ENCODE measurements at places on chromosomes 2 and 18.

- no peak for DNase-seq
Observed at GRCh38 chr2:138323382-138324067, 178.0 kb upstream of the SPOPL start.

DNA sequence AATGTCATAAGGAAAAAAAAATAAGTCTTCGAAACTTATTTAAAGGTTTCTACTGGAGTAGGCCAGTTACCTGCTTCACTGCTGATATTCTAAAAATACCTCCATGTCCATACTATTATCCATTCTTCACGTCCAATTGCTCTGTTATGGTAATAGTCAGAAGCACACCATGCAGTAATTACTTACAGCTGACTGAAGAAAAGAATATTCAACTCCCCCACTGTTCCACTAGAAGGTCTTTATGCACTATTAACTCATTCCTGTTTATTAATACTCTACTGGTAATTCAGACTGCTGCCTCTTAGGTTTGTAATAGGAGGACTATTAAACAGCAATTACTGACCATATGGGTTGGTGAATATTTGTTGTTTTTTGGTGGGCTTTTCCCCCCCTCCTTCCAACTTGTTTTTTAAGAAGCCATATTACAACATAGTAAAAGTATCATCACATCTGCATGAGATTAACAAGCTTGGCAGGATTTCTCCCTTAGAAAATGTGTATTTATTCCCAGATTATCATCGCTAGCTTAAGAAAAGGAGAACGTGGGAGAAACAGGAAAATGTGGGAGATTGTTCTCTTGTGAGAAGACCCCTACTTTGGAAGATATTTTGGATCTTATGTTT is 806.4 kb upstream of the FANCL start:
- DNase-seq: no peak

- DNase-seq: no peak
Observed at GRCh38 chr2:19369341-19369955, 11.0 kb upstream of the OSR1 start.

DNA sequence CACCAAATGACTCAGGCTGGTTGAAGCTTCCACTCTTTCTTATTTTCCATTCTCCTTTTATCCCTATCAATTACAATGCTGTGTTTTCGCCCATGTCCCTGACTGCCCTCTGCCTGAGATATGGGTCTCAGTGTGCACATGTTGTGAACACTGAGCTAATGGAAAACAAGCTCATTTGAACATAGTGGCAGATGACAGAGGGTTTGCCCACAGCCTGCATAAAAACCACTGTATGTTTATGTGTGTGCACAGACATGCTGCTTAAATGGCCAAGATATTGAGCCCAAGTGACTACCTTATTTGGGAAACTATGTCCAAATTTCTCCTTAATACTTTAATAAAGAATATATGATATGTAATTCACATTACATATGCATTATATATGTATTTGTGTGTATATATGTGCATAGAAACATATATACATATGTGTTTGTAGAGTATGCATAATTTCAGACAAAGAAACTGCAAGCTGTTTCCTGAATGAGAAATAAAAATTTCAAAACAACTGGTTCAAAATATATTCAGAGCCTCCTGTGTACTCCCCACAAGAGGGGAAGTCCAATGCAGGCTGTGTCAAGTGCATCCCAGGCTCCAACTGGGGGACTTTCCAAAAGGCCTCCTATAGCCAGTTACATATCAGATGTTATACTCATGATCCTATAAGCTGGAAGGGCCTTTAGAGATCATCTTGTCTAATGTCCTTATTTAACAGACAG is 92.7 kb upstream of the CD302 start:
- DNase-seq: no peak

DNA sequence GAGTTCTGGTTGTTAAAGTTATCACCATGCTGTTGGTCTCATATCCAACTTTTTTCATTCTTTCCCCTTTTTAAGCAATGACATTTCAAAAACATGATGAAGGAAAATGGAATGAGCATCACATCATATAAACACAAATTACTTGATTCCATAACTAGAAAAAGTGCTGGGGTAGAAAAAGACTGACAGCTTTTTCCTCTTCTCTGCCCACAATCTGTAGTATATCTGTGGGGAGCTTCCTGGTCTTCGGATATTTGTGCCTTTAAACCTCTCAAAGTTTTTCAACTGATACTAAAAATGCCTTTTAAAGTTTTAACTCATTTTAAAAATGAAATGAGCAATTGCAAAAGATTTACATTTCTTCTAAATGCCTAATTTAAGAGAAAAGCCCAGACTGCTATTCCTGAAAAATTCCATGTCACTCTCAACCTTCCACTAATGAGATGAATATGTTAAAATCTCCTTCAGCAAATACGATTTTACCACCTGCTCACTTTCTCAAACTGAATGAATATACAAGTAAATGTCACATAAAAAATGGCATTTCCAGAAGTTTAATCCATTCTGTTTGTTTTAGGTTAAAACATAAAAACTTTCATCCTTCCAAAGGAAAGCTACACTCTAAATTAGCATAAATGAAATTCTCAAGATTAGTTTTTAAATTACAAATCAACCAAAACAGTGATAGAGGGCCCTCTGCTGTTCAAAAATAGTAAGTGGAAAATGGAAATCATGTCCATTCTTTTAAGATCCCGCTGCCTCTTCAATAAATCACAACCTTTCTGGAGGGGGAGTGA is 2.1 kb downstream of the DNAH7 start:
- no peak for DNase-seq

- DNase-seq: no peak
Observed at GRCh38 chr2:200266406-200266805, 40.1 kb upstream of the SPATS2L start.

GRCh38 chr2:222993920-222994650 is 57.9 kb upstream of the KCNE4 start:
- DNase-seq: no peak

- no peak for DNase-seq
Observed at GRCh38 chr2:158539176-158540005, 82.6 kb downstream of the PKP4 start.

Data from stimulated activated naive CD4-positive, alpha-beta T cell (primary cell).